ENCODE measurements at places on chromosomes 11 and 22.

- DNase-seq, result no peak
Observed at GRCh38 chr11:47499161-47499560, 50.2 kb upstream of the RAPSN start.

DNA sequence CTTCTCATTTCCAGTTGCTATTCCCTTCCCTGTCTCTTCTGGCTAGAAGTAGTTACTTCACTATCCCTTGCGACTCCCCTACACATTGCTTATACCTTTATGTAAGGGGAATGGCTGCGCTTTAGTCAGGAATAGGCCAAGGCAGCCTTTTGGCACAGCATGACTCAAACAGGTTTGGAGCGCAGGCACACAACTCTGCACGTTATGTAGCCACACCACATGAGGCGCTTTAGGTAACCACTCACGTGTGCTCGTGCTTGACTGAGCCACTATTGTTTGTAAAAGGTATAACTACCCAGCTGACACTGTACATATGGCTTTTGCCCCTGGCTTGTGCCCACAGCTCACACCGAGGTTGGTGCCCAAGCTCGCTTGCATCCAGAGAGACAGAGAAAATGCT is 46.7 kb upstream of the LIPT2 start:
- DNase-seq, result no peak

- no peak for DNase-seq
Observed at GRCh38 chr11:26719998-26720397, 1.9 kb downstream of the SLC5A12 start.

- no peak for DNase-seq
Observed at GRCh38 chr11:19460718-19461405, 220.1 kb upstream of the E2F8 start.

- DNase-seq, result peak; percentile 82
Observed at GRCh38 chr11:69642913-69643632, 2.1 kb downstream of the CCND1 start.
